ENCODE measurements at places on chromosomes 4 and X.

DNA sequence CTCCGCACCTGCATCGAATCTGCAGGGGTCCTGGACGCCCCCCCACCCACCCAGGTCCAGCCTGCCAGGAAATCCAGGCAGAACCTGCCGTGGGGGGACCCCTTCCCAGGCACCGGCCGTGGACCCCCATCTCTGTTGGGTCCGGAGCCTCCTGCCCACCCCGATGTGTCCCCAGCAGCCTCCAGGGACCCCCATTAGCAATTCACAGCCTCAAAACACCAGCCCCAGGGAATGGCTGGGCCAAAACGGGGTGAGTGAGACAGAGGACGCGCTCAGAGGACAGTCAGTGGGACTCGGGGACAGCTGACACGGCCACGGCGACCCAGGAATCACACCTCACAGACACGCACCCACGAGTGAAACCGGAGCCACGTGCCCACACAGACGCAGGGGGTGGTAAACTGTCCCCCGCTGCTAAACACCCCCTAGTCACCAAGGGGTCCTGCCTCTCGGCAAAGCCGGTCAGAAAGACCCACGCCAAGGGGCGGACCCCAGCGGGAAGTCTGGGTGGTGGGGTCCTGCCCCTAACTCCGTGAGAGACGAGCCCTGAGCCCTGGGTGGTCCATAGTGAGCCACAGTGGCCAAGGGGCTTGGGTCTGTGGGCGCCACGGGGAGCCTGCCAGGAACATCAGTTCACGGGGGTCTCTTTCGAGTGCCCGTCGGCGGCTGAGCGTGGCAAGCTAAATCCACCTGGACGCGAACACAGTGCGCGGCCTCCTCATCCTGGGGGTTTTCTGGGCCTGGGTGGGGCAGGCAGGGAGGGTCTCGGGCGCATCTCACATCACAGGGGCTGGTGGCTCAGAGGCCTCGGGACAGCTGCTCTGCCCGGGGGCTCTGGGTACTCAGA lies 126.5 kb upstream of the NKX1-1 start:
- DNase-seq, result no peak

DNA sequence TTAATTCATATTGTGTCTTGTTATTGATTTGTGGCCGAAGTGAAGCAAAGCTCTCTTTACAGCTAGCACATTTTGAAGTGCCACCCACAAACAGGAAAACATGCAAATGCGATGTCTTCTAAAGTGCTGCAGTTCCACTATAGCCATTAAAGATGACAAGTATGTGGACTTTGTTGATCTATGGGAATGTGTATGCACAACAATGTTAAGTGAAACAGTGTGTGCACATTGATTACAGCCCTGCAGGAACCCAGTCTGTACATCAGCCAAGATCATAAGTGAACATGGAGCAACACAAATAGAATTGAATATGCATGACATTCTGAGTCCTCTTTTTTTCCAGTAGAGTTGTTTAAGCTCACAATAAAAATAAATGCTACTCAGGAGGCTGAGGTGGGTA lies 43.0 kb downstream of the TFDP3 start:
- no peak for DNase-seq

- DNase-seq, result no peak
These were observed 458.9 kb upstream of the TEX13C start for GRCh38 chrX:124860736-124861135.

- no peak for DNase-seq
These were observed 41.8 kb upstream of the ARHGEF6 start for GRCh38 chrX:136822337-136823095.

- DNase-seq, result no peak
These were observed 28.6 kb downstream of the KIAA0232 start for GRCh38 chr4:6811165-6811564.

All from activated T-cell treated with anti-CD3 and anti-CD28 coated beads for 48 hours (primary cell).